A549 (cell line): ENCODE measurements at places on chromosomes 3 and 15. TPM values are rescaled to one million over a fixed set of nuclear protein-coding genes. Genes with fewer than 3 reads are reported as not detected.

DNA sequence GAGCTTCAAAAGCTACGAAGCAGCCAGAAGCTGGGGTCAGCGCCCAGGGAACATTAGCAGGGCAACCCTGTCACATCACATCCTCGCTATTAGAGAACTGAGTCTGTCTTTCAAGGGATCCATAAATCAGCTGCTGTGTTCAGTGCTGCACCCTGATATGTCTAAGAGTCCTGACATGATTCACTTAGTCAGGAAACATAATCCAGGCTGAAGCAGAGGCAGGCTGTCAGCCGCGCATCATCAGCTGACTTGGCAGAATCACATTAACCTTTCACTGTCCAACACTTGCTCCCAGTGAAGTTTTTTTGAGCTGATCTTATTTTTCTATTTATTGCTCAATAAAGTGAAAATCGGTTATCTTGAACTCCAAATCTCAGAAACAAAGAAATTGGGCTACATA, 23.5 kb downstream of the MYH15 start:
- DNase-seq, result peak; percentile 30

GRCh38 chr3:47635536-47635935, 56.9 kb upstream of the CSPG5 start:
- DNase-seq, result no peak

DNA sequence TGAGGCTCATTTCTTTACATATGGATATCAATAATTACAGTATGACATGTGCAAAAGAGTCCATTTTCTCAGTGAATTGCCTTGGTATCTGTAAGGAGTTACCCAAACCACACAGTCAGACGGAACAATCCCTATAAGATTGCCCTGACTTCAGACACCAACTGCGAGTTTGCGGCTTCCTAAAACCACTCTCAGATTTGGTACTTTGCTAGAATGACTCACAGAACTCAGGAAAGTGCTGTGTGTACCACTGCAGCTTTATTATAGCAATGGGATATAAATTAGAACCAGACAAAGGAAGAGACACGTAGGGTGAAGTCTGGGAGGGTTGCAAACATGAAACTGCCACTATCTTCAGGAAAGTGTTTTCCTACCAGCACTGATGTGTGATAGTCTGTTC, 45.8 kb upstream of the ATP13A3 start:
- no peak for DNase-seq

DNA sequence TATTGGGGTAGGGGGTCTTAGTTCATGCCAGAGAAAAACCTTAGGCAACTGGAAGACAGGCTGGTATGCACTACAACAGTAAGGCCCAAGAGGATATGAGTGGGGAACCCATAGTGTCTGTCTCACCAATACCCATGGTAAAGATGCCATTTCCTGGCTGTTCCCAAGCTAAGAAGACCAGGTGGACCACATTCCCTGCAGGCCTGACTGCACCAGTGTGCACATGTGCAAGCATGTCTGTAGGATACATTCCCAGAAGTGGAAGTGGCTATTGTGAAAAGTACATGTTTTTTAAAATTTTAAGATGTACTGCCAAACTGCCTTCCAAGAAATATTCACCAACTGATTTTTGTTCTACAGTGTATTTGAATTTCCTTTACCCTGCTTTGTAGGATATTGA, 207.3 kb upstream of the CTNNB1 start:
- DNase-seq, result no peak

GRCh38 chr3:156705761-156706616, 31.6 kb downstream of the TIPARP start:
- DNase-seq, result no peak

DNA sequence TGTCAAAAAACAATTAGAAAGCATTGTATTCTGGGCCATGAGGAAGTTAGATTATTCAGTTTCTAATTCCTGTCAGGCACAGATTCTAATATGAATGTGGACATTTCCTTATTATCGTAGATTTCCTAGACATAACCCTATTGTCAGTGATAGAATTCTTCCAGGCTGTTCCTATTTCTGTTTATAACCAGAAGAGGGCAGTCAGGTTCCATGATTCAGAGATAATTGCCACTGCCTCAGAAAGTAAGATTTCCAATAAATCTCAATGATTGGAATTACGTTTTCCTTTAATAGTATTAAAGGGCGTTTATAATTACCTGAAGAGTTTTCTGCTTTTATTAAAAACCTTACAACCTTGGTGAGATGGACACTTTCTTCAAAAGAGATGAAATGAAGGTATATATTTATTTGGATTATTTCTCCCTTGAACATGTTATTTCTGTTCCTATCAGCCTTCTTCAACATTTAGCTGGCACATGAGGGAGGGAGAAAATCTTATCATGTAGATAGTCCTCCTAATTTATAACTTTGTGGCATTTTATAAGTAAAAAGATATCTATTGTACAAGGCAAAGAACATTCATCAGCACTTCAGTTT, 439.2 kb downstream of the MCTP2 start:
- DNase-seq, result peak; percentile 39

DNA sequence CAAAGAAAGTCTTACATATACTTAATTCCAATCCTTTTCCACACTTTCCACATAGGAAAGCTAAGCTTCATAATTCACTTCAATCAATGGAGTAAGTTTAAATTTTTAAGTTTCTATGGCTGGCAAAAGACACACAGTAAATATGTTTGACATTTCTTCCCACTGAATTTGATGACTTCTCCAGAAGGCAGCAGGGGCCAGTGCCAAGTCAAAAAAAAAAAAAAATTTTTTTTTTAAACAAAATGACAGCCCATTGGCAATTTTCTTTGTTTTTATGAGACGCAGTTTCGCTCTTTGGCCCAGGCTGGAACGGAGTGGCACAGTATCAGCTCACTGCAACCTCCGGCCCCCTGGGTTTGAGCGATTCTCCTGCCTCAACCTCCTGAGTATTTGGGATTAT, 28.7 kb downstream of the ATP13A3 start:
- no peak for DNase-seq

DNA sequence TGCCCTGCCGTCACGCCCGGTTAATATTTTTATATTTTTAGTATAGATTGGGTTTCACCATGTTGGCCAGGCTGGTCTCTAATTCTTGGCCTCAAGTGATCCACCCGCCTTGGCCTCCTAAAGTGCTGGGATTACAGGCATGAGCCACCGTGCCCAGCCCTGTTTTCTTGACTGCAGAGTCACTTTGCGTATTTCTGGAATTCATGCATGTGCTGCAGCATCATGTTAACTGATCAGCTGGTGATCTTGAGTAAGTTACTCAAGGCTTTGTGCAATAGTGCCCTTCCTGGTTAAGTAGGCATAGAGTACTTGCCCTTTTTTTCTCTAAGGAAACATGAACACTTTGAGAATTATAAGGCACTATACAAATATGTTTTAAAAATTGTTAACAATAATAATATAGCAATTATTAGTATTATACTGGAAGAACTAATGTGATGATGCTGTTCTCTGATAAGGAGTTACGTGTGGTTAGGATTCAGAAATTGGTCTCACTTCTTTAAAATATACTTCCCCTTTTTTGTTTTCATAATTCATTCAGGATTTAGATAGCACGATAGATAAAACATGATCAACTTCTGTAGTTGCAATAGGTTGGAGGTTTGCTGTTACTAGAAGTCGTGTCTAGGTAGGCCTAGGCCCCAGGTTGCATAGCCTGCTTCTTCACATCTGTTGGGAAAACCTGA, 33.6 kb downstream of the GPR171 start:
- DNase-seq, result no peak

- peak; percentile 10 for DNase-seq
These were observed 240.7 kb downstream of the SHOX2 start for GRCh38 chr3:157865352-157866000.

- peak; percentile 53 for DNase-seq
These were observed 36.7 kb downstream of the CIP2A start for GRCh38 chr3:108552267-108553159.

DNA sequence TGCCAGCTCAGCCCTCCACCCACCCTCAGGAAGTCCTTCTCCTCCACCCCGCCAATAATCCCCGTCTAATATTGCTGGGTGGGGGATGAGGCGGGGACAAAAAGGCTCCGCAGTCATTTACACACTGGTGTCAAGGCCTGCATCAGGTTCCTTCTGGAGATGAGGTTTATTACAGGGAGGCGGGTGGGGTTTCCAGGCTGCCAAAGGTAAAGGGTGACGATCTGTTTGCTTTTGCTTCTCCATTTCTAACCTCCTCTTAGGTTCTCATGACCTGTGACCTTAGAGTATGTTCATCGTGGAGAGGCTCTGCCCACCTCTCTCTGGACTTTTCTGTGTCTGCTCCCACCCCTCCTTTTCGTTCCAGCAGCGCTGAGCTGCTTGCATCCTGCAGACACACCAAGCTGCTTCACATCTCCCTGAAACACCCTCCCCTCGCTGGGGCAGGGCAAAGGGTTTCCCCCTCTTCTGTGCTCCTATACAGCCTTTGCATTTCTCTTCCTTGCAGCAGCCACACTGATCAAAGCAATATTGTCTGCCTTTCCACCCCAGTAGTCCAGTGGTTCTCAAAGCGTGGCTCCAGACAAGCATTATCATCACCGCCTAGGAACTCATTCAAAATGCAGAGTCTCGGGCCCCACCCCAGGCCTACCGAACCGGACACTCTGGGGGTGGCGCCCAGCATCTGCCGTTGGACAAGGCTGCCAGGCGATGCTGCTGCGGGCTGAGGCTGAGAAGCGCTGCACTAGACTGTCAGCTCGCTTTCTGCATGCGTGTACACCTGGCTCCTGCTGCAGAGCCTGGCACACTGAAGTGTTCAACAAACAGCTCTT, 26.6 kb downstream of the CA12 start:
- DNase-seq, result no peak

DNA sequence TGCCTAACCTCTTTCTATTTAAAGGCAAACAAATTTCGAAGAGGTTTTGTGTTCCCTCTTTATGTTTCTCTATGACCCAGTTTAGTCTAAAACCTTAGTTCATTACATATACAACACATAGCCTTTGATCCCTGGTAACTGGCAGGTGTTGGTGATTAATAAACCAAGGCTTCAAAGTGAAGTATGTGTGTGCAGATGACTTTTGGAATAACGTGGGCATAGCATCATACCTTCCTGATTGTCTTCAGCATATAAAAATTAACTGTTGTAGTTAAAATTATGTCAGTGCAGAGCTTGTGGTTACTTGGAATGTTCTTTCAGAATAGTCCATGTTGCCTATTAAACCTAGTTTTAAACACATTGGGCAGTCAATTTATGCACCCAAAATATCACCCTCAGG, 608.3 kb downstream of the ROBO2 start:
- no peak for DNase-seq

- DNase-seq, result no peak
These were observed 18.5 kb downstream of the SFMBT1 start for GRCh38 chr3:53027254-53027844.

GRCh38 chr3:48662145-48662752, 437 bp downstream of the CELSR3 start:
- no peak for DNase-seq

GRCh38 chr3:18747383-18747782, 322.2 kb upstream of the SATB1 start:
- no peak for DNase-seq

DNA sequence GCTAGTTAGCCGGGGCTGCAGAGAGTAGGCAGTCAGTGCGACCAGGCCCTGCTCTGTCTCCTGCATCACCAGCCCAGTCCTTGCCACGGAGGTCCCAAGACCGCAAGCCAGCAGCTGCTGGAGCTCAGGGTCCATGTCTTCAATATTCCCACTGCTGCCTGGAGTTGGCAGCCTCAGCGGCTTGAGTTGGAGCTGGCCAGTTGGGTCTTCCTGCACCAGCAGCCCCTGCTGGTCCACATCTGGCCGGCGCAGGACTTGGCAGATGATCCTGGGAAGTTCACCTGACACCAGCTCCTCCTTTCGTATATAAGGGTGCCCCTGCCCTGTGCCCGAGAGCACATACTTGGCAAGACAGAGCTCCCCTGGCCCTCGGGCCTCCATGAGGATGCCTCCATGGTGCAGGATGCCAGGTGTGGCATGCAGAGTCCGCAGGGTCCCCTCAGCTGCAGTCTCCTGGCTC, 5.7 kb downstream of the XIRP1 start:
- DNase-seq, result no peak

- peak; percentile 19 for DNase-seq
These were observed 317.8 kb upstream of the AGTR1 start for GRCh38 chr3:148379763-148380382.

DNA sequence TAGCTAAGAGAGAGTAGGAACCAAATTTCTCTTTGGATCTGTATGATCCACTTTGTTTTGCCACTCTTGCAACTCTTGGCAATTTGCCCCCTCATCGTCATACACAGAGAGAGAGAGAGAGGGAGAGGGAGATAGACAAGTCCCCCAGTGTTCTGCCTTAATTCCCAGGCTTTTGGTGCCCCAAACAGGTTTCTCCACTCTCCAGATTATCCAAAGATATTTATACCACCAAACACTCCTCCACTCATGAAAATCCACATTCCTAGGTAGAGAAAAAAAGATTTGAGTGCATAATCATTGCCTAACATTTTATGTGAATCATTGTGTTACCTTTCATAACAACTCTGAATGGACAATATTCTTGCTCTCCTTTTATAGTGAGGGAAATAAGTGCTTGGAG, 15.3 kb downstream of the ACP3 start:
- DNase-seq, result no peak

- DNase-seq, result no peak
These were observed 39.9 kb downstream of the GATM start for GRCh38 chr15:45338417-45338816.

- DNase-seq, result no peak
These were observed 139.2 kb downstream of the TPRA1 start for GRCh38 chr3:127451321-127451720.

- no peak for DNase-seq
These were observed 98.7 kb upstream of the IQSEC1 start for GRCh38 chr3:13171704-13172643.

GRCh38 chr3:7461202-7461825, 600.4 kb downstream of the GRM7 start:
- no peak for DNase-seq

- no peak for DNase-seq
These were observed 131.5 kb downstream of the SLC9A9 start for GRCh38 chr3:143716731-143717130.

- DNase-seq, result no peak
These were observed 29.5 kb downstream of the APBA2 start for GRCh38 chr15:28915041-28915810.

- peak; percentile 4 for DNase-seq
These were observed 1.9 kb upstream of the RAB43 start for GRCh38 chr3:129123314-129124060.

GRCh38 chr3:136772709-136773108, 20.5 kb upstream of the STAG1 start:
- DNase-seq, result no peak

DNA sequence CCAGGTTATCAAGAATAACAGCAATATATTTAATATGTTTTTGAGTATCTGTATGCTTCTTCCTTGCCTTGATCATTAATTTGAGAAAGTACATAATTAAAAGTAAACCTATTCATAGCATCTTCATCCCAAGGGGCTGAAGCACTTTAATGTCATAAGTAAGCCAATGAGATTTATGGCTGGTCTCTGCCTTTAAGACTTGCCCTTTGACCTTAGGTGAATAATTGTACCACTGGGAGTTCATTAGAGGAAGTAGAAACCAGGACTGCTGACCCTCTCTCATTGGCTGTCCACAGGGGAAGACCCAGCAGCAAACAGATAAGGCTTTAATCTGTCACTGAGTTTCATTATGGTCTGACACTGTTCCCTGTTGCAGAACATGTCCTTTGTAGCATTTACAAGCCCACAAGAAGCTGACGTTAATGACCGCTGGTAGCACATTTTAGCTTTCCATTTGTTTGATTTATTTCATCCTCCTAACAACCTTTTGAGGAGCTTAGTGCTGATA, 16.3 kb upstream of the ERC2 start:
- no peak for DNase-seq

The FAM107A gene
- polyA plus RNA-seq, result not detected in 3 replicates

The HRG gene
- polyA plus RNA-seq, result not detected in 3 replicates

The TMEM43 gene
- 41.1 to 45.5 TPM (median 42.1 TPM) in 3 replicates for polyA plus RNA-seq

The HTR3E gene
- polyA plus RNA-seq, result not detected in 3 replicates

The STXBP5L gene
- polyA plus RNA-seq, result not detected in 3 replicates

The ARHGEF26 gene
- polyA plus RNA-seq, result 5.6 to 6.0 TPM (median 5.8 TPM) in 3 replicates

The LARP6 gene
- polyA plus RNA-seq, result 47.3 to 64.3 TPM (median 57.2 TPM) in 3 replicates
